Activated naive CD8-positive, alpha-beta T cell treated with anti-CD3 and anti-CD28 coated beads for 36 hours (primary cell): ENCODE measurements at places on chromosomes 1 and 21.

DNA sequence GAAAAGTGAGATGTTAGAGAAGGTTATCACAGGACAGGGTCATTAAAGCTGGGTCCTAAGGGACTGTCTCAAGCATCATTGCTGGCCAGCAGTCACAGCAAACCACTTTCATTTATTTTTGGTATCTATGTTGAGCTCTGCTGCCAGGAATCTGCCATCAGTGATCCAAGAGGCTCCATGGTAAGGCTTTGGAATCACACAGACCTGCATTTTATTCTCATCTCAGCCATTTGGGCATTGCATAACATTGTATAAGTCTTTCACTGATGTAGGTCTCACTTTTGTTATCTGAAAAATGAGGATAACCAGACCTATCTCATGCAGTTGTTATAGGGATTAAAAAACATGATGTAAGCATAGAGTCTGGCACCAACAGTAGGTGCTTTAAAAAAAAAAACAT, 77.5 kb downstream of the OMA1 start:
- H3K4me3 ChIP-seq, result no peak overlapping the region
- H3K27me3 ChIP-seq, result no peaks in the 10 kb centered on the region
- peaks cover 4% of the 10 kb centered on the region for H3K36me3 ChIP-seq
- no peaks in the 10 kb centered on the region for H3K4me1 ChIP-seq
- DNase-seq, result no peak
- no peak overlapping the region for H3K27ac ChIP-seq

- H3K36me3 ChIP-seq, result no peaks in the 10 kb centered on the region
- H3K27me3 ChIP-seq, result peaks cover 5% of the 10 kb centered on the region
- H3K27ac ChIP-seq, result no peak overlapping the region
- H3K4me3 ChIP-seq, result no peak overlapping the region
These were observed 3.2 kb downstream of the MYOCOS start for GRCh38 chr1:171625225-171625624.

GRCh38 chr1:209900734-209901133, 37.3 kb upstream of the SYT14 start:
- peaks cover 5% of the 10 kb centered on the region for H3K27me3 ChIP-seq
- no peaks in the 10 kb centered on the region for H3K36me3 ChIP-seq
- no peak overlapping the region for H3K4me3 ChIP-seq

DNA sequence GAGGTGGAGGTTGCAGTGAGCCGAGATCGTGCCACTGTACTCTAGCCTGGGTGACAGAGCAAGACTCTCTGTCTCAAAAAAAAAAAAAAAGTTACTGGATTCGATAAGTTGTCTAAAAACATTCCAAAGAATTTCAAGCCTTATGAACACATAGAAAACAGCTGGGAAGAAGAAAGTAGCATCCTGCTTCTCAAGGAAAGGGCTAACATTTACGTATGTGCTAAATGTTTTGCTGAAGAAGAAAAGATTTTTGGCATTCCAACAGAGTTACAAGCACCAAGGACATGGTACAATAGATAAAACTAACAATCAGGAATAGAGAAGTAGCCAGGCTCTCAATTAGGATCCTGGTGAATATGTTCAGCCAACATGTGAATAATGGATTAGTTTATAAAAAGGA, 69.8 kb downstream of the HFM1 start:
- DNase-seq, result no peak
- peaks cover 32% of the 10 kb centered on the region for H3K27me3 ChIP-seq
- no peaks in the 10 kb centered on the region for H3K4me1 ChIP-seq
- no peaks in the 10 kb centered on the region for H3K36me3 ChIP-seq
- H3K4me3 ChIP-seq, result no peak overlapping the region

DNA sequence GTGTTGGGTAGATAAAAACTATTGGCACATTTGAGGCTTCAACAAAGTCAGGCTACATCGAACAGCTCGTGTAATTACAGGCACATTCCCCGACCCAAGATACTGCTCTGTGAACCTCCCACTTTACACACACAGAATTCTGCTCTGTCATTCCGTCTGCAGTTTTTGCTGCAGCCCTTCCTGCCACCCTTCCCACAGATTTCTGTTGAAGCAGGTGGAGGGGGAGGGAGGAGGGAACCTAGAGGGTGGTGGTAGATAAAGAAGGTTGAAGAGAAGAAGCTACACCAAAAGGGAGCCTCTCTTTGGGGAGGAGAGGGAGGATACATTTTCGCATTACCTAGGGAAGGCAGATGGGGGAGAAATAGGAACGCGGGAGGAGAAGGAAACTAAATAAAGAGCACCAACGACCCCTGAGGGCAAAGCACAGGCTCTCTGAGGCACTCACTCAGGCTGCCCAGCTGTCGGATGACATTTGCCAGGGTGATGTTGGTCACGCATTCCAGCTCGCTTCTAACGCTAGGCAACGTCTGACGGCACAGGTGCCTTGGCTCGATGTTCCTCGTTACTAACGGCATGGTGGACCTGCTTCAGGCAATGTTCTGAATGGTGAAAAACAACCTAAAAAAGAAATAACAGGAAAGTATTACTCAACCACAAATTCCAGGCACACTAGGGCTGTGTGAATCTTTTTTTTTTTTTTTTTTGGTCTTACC, 36.0 kb downstream of the GPR3 start:
- no peaks in the 10 kb centered on the region for H3K27me3 ChIP-seq
- peak overlapping the region; percentile 77 for H3K27ac ChIP-seq
- H3K4me1 ChIP-seq, result peaks cover 73% of the 10 kb centered on the region
- no peak for DNase-seq
- H3K4me3 ChIP-seq, result peak overlapping the region; percentile 80
- peaks cover 27% of the 10 kb centered on the region for H3K36me3 ChIP-seq

GRCh38 chr1:206465951-206466350, 4.3 kb upstream of the IKBKE start:
- H3K4me3 ChIP-seq, result no peak overlapping the region
- H3K4me1 ChIP-seq, result peaks cover 79% of the 10 kb centered on the region
- no peaks in the 10 kb centered on the region for H3K27me3 ChIP-seq
- H3K27ac ChIP-seq, result peak overlapping the region; percentile 59
- DNase-seq, result no peak
- H3K36me3 ChIP-seq, result no peaks in the 10 kb centered on the region

- no peaks in the 10 kb centered on the region for H3K27me3 ChIP-seq
- no peak overlapping the region for H3K4me3 ChIP-seq
- H3K27ac ChIP-seq, result no peak overlapping the region
- H3K4me1 ChIP-seq, result peaks cover 27% of the 10 kb centered on the region
- peaks cover 33% of the 10 kb centered on the region for H3K36me3 ChIP-seq
These were observed 5.4 kb downstream of the VPS45 start for GRCh38 chr1:150072959-150073358.

GRCh38 chr1:205907794-205908193, 35.5 kb downstream of the SLC26A9 start:
- H3K4me3 ChIP-seq, result no peak overlapping the region
- no peak for DNase-seq
- no peaks in the 10 kb centered on the region for H3K36me3 ChIP-seq
- no peak overlapping the region for H3K27ac ChIP-seq

DNA sequence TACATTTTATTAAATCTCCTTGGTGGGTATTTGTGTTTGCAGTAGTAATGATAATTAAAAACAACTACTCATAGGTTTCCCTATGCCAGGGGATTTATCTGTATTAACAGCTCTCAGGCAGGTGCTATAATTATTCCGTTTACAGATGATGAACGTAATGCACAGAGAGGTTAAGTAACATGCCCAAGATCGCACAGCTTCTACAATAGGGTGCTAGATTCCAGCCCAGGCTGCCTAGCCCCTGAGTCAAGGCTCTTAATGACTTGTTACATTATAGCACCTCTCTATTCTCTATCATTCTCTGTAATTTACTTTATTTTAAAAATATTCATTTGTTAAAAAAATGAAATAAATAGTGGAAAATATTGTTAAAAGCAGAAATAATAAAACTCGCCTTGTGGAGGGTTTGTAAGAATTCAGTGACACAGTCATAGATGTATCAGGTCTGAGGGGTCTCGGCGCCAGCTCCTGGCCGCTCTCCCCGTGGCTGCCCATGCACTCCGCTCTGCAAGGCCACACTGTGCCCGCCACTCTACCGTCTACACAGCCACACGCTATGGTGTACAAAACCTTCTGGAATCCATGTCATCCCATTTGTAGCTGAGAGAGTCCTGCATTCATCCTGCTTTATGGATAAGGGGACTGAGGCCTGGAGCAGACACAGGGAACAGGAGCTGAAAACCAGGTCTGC, 562.2 kb downstream of the MATN1 start:
- no peak overlapping the region for H3K27ac ChIP-seq
- H3K36me3 ChIP-seq, result no peaks in the 10 kb centered on the region
- peaks cover 19% of the 10 kb centered on the region for H3K27me3 ChIP-seq
- H3K4me1 ChIP-seq, result no peaks in the 10 kb centered on the region
- DNase-seq, result no peak

DNA sequence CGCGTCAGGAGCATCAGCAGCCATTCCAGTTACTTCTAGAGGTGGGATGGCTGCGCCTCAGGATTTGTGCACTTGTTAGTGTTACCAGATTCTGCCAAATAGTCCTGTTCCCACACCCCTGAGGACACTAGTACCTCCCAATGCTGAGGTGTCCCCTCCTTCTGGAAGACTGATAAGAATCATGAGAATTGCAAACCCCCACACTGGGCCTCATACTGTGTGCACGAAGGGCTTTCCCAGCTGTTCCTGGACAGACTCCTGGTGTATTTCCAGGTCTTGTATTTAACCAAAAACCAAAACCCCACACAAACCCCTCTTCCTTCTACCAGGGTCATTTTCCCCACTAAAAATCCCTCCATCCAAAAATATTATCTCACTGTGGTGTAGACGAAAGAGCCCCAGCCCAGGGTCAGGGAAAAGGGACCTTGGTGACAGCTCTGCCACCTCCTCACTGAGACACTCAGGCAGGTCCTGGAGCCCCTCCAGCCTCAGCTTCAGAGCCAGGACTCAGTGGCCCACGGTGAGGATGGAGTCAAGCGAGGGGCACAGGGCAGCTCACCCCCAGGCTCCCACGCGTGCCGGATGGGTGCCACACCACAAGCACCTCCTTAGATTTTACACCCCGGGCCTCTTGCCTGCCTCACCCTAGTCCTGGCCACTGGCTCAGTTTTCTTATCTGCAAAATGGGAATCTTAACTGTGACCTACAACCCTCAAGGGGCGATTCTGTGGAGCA, 131.4 kb upstream of the RUNX3 start:
- DNase-seq, result no peak
- H3K27ac ChIP-seq, result no peak overlapping the region
- no peaks in the 10 kb centered on the region for H3K36me3 ChIP-seq
- H3K4me3 ChIP-seq, result no peak overlapping the region
- peaks cover 13% of the 10 kb centered on the region for H3K4me1 ChIP-seq
- H3K27me3 ChIP-seq, result peaks cover 3% of the 10 kb centered on the region

GRCh38 chr1:55943012-55943411, 636.4 kb downstream of the PLPP3 start:
- H3K27me3 ChIP-seq, result peaks cover 8% of the 10 kb centered on the region
- no peak overlapping the region for H3K27ac ChIP-seq
- H3K4me3 ChIP-seq, result no peak overlapping the region
- H3K36me3 ChIP-seq, result no peaks in the 10 kb centered on the region
- H3K4me1 ChIP-seq, result no peaks in the 10 kb centered on the region

- H3K4me3 ChIP-seq, result no peak overlapping the region
- H3K36me3 ChIP-seq, result no peaks in the 10 kb centered on the region
- no peak for DNase-seq
- H3K27ac ChIP-seq, result no peak overlapping the region
- peaks cover 12% of the 10 kb centered on the region for H3K4me1 ChIP-seq
- no peaks in the 10 kb centered on the region for H3K27me3 ChIP-seq
These were observed 255.8 kb upstream of the CACYBP start for GRCh38 chr1:174743654-174744561.

DNA sequence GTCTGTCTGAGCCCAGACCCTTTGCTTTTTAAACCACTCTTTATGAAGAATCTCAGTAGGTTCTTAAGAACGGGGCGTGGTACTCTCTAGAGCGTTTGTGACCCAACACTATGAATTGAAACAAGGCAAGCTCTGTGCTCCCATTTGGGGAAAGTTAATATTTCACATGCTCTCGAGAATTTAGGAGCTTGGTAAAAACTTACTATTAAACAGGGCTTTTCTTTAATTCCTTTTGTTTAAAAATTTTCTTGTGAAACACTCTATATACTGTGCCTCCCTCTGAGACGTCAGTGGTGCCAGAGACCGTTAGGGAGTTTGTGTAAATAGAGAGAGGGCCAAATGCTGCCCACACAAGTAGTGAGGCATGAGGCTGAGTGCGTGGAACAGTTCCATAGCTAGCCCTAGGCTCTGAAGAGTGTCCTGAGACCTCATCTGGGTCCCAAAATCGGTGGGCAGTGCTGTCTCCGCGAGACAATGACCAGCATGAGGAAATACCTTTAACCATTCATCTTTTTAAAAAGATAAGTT, 144.7 kb downstream of the ROR1 start:
- no peaks in the 10 kb centered on the region for H3K27me3 ChIP-seq
- no peak overlapping the region for H3K27ac ChIP-seq
- no peaks in the 10 kb centered on the region for H3K4me1 ChIP-seq
- no peak for DNase-seq
- H3K36me3 ChIP-seq, result no peaks in the 10 kb centered on the region

DNA sequence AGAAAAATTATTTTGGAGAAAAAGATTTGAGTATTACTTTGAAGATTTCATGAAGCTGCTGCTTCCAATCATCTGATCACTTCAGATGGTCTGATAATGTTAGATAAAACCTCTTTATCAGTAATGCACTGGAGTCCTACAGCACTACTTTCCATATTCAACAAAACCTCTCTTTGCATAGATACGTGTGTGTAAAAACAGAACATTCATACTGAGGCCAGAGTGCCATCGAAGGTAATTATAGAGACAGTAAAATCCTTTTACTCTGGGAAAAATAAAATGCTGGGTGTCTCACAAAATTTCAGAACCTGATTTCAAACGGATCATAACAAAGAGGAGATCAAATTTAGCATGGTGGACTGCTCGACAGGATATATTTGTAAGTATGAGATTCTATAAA, at the start of gene RGS13:
Gene RGS13, plus strand, starts transcription at position 209 of the 400 bp plus-strand sequence. CDS start 8,188 bp downstream, outside the sequence.
- no peak for DNase-seq
- H3K27ac ChIP-seq, result no peak within 1 kb of the TSS
- H3K36me3 ChIP-seq, result no peaks in the 10 kb centered on the region
- H3K27me3 ChIP-seq, result peaks cover 25% of the 10 kb centered on the region
- peaks cover 9% of the 10 kb centered on the region for H3K4me1 ChIP-seq

GRCh38 chr1:162011337-162012012, 12.2 kb downstream of the OLFML2B start:
- no peaks in the 10 kb centered on the region for H3K36me3 ChIP-seq
- no peaks in the 10 kb centered on the region for H3K27me3 ChIP-seq
- DNase-seq, result no peak
- H3K27ac ChIP-seq, result no peak overlapping the region
